ENCODE measurements at places on chromosomes 5 and 9.

DNA sequence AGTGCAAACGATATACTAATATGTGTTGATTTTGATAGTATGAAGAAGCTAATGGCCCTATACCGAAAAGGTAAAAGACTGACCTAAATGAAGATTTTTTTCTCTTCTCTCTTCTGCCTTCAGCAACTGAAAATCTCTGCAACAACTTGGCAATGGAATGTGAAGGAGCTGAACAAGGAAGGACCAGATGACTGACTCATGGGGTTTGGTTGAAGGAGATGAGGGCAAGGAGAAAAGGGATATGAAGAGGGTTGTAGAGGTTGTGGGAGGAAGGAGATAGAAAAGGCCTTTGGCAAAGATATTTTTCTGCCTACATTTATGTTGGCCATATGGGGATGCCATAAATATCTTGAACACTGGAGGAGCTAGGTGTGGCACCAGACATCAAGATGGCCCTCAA lies 129.7 kb upstream of the CHD1 start:
- DNase-seq, result no peak

DNA sequence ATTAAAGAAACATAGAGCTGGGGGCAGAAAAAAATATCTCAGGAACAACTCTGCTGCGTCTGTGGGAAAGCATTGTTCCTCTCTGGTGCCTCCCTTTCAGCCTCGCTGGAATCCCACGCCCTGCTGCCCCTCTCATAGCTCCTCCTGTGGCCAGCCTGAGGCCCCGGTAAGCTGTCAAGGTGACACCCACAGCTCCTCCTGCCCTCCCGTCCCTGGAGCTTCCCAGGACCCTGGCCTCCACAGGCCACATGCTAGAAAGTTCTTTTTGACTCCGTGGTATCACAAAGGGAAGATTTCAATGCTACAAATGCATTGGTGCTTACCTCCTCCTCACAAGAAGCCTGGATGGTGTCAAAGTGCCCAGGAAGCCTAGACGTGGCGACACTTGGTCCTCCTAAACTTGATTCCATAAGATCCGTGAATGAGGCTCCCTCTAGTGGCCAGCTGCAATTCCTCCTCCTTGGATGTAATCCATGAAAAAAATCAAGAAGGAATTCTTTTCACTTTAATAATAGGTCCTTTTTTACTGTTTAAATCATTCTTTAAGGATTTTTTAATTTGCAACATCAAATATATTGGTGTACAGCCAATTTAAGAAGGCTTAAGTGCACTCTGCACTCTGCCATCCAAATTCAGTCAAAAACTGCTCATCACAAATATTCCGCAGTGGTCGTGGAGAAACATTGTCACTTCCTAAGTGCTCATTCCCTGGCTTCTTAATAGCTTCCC lies 104.9 kb downstream of the CFAP90 start:
- peak; percentile 88 for DNase-seq

DNA sequence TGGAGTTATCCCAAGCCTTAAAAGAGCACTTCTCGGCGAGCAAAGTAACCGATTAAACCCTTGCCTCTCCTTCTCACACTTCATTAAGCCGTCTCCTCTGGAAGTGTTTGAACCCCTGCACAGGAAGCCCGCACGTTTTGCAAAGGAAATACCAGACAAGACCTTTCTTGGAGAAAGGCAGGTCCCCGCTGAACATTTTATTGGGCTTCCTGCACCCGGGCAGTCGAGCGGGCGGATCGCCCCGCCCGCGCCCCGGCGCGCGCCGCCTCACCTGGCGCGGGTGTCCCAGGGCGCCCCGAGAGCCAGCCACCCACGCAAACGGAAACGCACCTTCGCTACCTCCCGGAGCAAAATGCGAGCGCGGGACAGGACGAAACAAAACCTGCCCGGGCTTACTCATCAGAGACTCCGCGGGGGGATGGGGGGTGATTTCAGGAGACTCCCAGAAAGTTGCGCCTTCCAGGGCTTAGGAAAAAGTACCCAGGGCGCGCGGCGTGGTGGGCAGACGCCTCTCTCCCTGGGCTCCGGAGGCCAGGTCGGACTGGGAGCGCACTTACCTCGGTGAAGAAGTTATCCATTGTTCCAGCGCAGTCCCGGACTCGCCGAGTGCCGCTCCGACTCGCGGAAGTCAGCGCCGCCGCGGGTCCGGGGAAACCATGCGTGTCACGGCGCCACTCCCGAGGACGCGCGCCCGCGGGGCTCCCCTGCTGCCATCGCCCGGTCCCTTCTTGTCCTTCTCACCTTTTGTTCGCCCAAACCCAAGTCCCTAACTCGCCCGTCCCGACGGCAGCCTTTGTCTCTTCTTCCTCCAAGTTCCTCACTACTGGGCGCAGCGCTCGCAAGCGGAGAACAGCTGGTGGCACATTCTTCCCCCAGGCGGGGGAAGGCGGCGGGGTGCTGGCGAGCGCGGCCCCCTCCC lies 598 bp downstream of the MYO10 start:
- DNase-seq, result peak; percentile 74

DNA sequence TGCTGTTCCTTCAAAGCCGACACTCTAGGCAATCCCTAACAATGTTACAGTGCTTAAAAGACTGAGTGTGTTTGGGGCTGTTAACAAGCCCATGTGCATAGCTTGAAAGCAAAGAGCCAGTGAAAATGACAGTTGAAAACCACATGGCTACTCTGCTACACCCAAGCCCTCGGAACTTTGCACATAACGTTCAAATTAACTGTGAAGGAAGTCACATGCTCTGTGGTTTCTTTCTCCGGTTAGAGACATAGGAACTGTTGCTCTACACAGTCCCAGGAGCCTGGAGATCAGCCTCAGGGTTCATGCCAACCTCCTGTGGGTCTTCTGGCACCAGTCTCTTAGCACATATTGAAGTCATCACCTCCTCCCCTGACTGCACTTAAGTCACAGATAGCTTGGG lies 51.1 kb downstream of the C9orf152 start:
- DNase-seq, result no peak

DNA sequence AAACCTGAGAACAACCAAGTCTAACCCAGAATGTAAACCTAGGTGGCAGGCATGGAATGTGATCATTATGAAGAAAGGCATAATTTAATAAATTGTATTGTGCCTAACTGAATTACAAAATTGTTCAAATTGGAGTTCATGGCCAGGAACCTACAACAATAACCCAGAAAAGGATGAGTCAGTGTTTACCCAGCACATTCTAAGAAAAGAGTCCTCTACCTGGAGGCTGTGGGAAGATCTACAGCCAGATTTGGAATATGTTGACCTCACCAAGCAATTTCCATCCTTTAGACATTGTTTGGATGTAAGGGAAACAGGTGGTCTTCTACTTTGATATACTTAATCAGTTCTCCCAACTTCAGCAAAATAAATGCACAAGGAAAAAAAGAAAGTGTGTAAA lies 152.2 kb downstream of the TMEM161B start:
- DNase-seq, result no peak

DNA sequence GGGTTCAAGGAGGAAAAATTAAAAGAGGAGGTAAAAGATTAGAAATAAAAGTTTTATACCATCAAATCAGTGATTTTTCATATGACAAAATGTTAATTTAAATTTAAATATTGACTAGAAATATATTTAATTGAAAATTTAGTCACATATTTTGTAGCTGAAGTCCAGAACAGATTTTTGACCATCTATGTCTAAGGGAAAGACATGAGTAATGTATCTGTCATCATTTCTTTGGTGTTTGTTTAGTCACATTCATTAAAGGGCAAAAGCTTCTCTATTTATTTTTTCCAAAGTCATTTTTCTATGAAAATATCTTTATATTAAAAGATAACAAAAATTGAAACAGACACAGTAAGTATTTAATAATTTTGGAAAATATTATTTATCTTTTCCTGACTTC lies 252.0 kb upstream of the ISL1 start:
- no peak for DNase-seq

GRCh38 chr9:134338394-134339182 lies 12.3 kb downstream of the RXRA start:
- peak; percentile 49 for DNase-seq

DNA sequence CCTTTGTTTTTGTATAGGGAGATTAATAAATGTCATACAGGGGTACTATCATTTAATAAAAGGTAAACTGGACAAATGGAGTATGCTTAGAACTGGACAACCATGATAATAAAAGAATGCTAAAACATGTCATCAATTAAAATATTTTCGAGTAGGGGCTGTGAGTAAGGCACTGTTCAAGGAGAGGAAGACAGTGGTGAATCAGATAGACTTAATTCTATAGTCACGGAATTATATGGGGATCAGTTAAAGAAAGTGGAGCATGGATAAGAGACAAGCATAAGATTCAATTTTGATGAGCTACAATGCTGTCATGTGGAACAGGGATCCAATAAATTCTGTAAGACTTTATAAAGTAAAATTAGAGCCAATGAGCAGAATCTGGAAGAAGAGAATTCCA lies 104.5 kb downstream of the HMHB1 start:
- no peak for DNase-seq

DNA sequence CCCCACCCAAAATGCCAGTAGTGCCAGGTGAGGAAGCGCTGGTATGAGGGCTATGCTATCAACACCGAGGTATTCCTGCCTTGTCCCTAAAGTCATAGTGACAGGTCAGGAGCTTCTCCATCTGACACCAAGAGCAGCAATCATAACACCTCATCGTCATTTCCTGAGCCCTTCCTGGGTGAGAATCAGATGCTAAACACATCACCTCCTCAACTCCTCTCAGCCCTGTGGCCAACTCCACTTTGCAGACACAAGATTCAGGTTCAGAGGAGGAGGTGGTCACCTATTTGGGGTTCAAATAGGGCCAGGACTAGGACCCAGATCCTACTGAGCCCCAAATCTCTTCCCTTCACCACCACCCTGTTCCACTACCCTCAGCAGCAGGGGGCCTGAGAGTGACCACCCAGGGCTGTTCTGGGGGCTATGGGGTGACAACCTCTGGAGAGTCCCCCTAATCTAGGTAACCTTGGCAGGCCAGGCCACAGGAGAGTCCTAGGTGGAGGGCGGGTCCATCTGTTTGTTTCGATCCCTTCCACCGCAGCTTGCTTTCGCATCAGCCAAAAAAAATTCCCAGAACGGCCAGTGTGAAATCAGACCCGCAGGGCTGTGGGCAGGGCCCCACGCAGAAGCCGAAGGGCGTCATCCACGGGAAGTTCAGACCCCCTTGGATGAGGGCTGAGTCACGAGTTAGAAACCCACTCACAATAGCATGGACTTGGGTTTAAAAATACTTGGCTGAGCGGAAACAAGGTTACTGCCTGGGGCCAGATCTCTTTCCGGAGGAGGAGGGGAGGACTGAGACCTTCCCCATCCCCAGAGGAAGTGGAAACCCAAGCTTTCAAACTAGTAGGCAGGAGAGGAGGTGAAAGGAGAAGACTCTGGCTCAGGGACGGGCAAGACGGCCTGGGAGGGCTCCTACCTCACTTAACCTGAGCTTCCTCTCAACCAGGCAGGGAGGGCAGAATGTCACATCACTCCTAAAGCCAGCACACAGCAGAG lies 8.7 kb downstream of the STK10 start:
- no peak for DNase-seq

- DNase-seq, result no peak
Observed at GRCh38 chr9:123584202-123585176, 228.5 kb downstream of the CRB2 start.

- DNase-seq, result no peak
Observed at GRCh38 chr5:91864962-91865361, 481.8 kb upstream of the ARRDC3 start.

- no peak for DNase-seq
Observed at GRCh38 chr5:52878656-52879055, 90.9 kb downstream of the ITGA1 start.

- DNase-seq, result no peak
Observed at GRCh38 chr5:36701085-36701698, 94.8 kb downstream of the SLC1A3 start.

DNA sequence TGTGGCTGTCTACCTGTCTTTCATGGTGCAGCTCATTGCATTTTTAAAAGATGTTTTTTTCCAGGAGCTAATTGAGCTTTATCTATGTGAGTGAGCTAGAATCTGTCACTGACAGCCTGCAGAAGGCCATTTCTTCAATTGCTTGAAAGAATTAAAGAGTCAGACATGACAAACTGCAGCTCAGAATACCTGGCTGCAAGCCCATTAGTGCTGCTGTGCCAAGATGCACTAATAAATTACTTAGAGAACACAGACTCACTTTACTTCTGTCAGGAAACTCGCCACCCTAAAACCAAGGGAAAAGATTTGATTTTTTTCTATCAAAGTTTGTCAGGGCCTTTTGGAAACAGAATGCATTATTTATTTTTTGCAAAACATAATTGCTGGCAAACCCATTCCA lies 368.3 kb downstream of the CAAP1 start:
- DNase-seq, result no peak

DNA sequence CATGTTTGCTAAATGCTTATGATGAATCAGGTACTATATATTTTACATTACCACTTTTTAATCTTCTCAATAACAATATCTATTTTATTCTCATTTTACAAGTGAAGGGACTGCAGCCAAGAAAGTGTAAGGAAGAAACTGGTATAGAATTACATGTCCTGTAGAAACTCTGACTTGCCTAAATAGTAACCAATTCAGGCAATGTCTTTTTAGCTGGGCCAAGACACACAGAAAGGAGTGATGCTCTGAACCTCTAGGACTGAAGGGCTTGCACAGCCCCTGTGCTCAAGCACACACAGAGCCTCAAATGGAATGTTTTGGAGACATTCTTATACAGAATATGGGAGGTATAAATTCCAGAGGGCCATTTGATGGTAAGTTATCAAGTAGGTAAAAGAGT lies 286.4 kb upstream of the TNC start:
- DNase-seq, result no peak
